Tibial nerve (tissue), 4 donors: ENCODE measurements at places on chromosomes 12 and 14.

DNA sequence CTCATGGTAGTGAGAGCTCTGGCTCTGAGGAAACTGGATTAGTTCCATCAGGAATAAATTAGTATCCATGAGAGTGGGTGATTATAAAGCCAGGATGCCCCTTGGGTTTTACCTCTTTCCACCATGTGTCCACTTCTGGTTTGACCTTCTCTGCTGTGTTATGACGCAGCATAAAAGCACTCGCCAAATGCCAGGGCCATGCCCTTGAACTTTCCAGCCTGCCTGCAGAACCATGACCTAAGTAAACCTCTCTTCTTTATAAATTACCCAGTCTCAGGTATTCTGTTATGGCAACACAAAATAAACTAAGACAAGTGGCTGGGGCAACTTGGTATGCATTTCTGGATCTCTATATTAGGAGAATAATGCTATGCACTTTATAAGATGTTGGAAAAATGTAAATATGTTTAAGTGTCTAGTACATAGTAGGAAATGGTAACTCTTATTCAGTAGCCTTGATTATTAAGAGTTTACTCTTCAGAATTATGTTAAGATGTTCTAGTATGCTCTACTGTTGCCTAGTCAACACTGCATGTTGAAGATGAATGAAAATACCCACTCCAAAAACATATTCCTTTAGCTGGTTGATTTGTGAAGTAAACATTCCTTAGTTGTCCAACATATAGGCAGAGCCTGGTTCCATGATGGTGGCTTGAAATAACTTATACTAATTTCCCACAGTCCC is 455.6 kb upstream of the TMPO start:
- DNase-seq, result no peak

- DNase-seq, result no peak
Measured at GRCh38 chr12:115163710-115164109, 479.7 kb upstream of the TBX3 start.

DNA sequence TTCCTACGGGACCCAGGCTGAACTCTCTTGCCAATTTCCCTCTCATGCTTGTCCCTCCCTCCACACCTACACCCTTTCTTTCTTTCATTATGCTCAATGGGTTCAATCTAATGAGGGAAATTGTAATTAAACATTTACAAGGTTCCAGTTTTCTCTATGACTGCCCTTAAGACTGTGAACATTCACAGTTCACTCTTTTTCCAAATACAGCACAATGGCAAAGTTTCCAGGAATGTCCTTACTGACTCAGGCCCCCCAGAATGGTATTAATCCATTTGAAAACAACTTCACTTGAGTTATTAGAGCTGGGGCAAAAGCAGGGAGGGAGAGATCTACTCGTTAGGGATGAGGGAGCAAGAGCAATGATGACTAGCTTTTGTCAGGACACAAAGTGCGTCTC is 892.1 kb downstream of the NRXN3 start:
- no peak for DNase-seq

GRCh38 chr12:43957732-43958372 is 122.0 kb downstream of the TMEM117 start:
- peak; percentile 41 for DNase-seq

- DNase-seq, result no peak
Measured at GRCh38 chr12:94239332-94239993, 91.1 kb downstream of the PLXNC1 start.

- DNase-seq, result no peak
Measured at GRCh38 chr14:103318750-103319419, 15.2 kb upstream of the EIF5 start.
